GM04504 (cell line): ENCODE measurements at places on chromosomes 16 and 17.
A peak's percentile ranks its signal among the peaks of the same experiment; 100 is the strongest.

GRCh38 chr17:47274319-47275069, 20.9 kb downstream of the ITGB3 start:
- no peak for DNase-seq

- DNase-seq, result no peak
Measured at GRCh38 chr17:39737760-39738567, at the start of gene GRB7. Gene GRB7 (plus strand): TSS chr17:39737938. CDS start chr17:39742302, 4,364 bp downstream.

GRCh38 chr16:28324235-28324886, 32.0 kb downstream of the SBK1 start:
- no peak for DNase-seq

GRCh38 chr16:85251225-85251760, 139.0 kb upstream of the CIBAR2 start:
- DNase-seq, result no peak

DNA sequence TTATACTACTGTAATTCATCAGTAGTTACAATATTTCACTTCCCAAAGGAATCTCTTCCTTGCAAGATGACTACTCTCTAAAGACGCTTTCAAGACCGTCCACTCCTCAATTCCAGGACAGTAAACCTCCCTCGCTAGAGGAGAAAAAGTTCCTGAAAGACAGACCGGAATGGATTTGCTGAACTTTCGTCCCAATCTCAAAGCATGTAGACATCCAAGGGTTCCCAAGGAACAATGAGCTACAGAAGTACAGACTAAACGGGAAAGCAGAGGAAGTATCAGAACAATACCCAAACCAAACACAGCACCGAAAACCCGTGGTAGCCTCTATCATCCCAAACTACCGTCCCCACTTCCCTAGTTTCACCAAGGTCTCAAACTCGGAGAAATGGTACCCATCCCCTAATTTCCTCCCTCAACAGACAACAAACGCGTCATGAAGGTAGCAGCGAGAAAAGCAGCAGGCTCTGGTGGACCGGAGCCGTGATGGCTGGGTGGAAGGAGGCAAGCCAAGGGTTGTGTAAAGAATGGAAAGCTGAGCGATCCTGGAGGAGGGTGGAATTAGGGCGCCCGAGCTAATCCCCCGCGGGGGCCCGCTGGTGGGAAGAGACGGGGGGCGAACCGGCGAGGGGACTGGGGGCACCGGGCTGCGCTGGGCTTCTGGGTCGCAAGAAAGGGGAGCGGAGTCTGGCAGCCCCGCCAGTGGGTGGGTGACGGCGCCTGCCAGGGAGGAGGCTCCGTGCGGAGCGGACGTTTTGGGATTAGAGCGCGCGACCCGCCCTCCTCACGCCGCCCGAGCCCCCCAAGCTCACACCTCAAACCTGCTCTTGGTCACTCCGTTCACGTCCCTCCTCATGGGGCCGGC, 647 bp downstream of the FBXL20 start:
- no peak for DNase-seq

GRCh38 chr17:77286641-77287431, 146.1 kb downstream of the SEC14L1 start:
- no peak for DNase-seq

DNA sequence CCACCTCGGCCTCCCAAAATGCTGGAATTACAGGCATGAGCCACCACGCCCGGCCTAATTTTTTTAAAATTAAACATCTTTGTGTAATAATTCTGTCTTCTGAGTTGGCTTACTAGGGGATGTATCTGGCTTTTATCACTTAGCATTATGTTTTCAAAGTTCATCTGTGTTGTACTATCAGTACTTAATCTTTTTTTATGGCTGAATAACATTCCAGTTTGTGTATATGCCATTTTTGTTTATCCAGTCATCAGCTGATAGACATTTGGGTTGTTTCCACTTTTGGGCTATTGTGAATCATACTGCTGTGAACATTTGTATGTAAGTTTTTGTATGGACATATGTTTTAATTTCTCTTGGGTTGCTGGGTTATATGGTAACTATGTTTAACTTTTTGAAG, 69.0 kb downstream of the CHD9 start:
- DNase-seq, result peak; percentile 52

DNA sequence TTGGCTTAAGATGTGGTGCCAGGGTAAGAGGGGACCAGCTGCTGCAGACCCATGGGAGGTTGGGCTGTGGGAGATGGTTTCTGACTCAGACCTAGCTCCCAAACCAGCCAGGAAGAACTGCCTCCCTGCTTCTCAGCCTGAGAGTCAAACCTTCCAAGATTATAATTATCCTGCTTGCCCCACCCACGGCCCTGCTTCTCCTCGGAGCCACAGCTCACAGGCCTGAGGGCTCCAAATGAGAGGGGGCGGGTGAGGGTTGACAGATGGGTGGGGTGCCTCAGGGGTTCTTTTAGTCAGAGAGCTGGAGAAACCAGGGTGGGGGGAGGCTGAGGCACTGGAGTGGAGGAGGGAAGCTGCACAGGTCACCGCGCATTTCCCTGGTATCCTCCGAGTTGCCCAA, 28.7 kb upstream of the GRIN2A start:
- DNase-seq, result no peak

DNA sequence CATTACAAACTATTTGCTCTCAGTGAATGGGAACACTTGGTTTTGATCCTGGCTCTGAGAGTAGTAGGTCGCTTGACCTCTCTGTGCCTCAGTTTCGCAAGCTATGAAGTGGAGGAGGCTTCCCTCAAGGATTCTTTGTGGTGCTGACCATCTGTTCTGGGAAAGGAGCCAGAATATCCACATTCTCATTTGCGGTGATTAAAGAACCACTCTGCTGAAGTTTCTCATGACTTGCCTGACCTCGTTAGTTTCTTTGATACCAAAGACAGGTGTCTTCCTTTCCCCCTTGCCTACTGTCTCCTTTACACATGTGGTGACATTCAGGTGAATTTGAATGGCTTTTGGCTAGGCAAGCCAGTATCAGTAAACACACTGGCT, 116.0 kb downstream of the SNX29 start:
- DNase-seq, result peak; percentile 84

GRCh38 chr17:7295230-7296180, 1.1 kb upstream of the YBX2 start:
- no peak for DNase-seq

DNA sequence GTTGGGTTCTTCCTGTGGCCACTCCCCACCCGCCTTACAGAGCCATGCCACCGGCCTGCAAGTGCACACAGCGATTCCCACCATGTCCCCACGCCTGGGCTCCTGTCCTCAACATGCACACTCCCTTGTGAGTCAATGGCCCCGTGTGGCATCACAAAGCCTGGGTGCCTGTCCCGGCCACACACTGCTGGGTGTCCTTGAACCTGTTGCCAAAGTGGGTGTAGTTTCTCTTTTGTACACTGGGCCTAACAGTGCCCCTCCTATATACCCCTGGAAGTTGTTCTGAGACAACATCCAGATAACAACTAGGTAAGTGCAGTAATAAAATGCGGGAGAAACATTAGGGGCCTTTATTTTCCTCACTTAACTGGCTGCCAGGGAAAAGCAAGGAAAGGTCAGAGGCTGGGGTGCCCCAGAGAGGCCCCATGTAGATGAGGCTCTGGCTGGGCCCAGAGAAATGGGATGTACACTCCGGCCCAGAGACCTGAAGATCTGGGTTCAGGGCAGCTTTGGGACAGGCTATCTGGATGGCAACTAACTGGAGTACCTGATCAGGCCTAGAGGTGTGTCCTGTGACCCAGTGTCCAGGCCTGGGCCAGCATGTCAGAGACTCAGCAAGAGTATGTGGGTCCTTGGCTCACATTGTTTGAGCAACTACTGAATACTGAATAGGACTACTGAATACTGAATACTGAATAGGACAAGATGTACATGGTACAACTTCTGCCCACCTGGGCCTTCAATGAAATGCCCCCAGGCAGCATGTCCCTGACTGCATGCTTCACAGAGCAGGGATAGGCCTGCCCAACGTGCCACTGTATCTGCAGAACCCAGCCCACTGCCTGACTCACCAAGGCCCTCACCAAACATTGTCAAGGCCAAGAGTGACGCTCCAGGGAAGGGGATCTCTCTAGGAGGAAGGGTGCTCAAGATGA, 8.3 kb downstream of the ABCC3 start:
- DNase-seq, result no peak

GRCh38 chr16:3283543-3284447, 504 bp downstream of the ZNF263 start:
- DNase-seq, result no peak

DNA sequence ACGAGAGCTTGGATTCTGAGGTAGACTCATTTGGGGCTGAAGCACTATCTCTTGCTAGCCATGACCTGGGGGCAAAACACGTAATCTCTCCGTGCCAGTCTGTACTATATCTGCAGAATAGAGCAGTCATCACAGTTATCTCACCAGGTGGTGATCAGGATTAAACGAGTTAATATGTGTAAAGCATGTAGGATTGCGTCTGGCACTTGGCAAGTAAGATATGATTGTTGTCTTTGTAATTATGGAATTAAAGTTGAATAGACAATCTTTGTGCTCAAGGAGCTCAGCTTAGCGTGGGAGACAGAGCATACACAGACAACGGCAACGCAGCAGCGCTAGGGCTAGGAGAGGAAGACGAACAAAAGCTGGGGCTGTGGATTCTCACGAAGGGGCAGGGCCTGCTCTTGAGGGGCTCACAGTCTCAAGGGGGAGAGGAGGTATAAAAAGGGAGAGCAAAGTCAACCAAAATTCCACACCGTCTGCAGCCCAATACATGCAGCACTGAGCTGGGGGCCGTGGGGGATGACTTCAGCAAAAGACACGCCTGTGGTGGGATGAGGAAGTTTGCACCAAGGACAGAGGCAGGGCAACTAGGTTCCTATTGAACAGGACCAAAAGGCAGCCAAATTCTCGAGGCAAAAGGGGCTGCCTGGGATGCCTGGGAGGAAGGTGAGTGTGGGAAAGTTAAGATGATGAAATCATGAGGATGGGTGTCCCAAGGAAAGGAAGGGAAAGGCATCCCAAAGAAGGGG, 68.6 kb downstream of the SDK2 start:
- no peak for DNase-seq

- no peak for DNase-seq
Measured at GRCh38 chr16:30774367-30775130, 12.4 kb downstream of the RNF40 start.

DNA sequence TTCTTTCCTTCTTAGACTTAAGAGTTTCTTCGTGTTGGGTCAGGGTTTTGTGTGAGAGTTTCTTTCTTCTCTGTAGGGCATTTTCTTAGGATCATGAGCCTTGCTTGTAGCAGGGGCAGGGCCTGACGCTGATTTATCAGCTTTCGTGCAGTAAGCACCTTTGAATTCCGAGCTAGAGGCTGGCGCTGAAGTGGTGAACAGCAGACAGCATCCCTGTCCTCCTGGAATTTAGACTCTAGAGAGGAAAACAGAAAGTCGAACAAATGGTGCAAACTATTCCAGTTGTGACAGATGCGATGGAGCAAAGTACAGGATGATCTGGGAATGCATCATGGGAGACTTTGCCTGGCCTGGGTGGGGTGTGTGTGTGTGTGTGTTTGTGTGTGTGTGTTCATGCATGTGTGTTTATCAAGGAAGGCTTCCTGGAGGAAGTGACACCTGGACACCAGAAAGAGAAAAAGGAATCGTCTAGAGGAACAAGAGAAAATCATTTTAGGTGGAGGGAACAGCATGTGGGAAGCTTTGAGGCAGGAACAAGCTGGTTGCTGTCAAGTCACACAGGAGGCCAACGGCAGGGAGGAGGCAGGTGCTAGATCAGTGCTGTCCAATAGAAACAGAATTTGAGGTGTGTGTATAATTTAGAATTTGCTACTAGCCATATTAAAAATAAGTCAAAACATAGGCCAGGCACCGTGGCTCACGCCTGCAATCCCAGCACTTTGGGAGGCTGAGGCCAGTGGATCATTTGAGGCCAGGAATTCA, 60.2 kb downstream of the WWP2 start:
- DNase-seq, result no peak

DNA sequence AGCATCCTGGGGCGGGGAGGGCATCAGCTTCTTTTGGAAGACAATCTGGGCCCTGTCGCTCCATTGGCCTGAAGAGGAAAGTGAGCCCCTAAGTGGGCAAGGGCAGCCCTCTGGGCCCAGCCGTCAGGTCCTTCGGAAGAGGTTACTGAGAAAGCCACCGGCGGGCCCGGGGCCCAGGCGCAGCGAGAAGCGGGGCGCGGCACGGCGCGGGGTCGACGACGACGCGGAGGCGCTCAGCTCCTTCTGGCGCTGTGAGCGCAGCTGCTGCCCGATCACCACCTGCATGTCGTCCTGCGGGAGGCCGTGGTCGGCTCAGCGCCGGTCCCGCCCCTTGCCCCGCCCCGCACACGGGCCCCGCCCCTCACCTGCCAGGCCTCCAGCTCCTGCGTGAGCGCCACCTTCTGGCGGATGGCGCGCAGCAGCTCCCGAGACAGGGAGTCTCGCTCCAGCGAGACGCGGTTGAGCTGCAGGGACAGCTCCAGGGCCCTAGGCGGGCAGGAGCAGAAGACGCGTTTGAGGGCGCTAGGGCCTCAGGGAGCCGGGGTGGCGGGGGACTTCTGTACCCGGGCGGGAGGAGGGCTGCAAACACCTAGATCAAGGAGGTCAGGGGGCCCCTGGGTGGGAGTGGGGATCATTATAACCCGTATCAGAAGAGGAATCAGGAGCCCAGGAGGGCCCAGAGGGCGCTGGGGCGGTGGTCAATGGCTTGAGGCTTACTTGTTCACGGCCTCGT, 4.3 kb downstream of the THOC6 start:
- DNase-seq, result peak; percentile 28

- DNase-seq, result peak; percentile 35
Measured at GRCh38 chr16:53055541-53056391, 975 bp downstream of the CHD9 start.

GRCh38 chr17:42407289-42407836, 15.7 kb downstream of the CAVIN1 start:
- no peak for DNase-seq

- DNase-seq, result no peak
Measured at GRCh38 chr16:85514295-85514597, 98.9 kb upstream of the GSE1 start.

- DNase-seq, result no peak
Measured at GRCh38 chr16:8951447-8952280, 12.0 kb downstream of the USP7 start.

- no peak for DNase-seq
Measured at GRCh38 chr16:78297066-78297666, 197.7 kb downstream of the WWOX start.

- DNase-seq, result peak; percentile 66
Measured at GRCh38 chr16:68823401-68824135, 19.8 kb upstream of the TANGO6 start.

GRCh38 chr17:67548693-67549092, 169.0 kb upstream of the NOL11 start:
- DNase-seq, result no peak

GRCh38 chr17:51907041-51907440, 251.5 kb downstream of the CA10 start:
- DNase-seq, result no peak
